ENCODE measurements at places on chromosomes 7 and 10.

GRCh38 chr10:50522908-50523307 is 100.8 kb downstream of the SGMS1 start:
- no peak for DNase-seq

DNA sequence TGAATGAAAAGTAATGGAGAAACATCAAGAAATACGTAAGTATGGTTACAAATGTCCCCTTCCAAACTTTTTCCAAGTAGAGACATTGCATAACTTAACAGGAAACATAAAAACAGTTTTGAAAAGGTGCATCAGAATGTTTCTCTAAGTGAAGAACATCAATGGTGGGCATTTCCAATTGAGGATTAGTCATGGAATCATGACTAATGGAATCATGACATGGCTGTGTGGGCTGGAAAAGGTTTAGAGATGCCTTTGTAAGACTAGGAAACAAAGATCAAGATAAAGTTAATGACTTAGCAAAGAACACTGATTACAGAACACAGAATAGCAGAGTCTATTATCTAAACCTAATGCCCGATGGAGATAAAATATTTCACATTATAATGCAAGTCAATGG is 272.0 kb downstream of the HPSE2 start:
- no peak for DNase-seq

GRCh38 chr7:88665892-88666514 is 93.5 kb upstream of the ZNF804B start:
- DNase-seq, result no peak

GRCh38 chr7:133940368-133940767 is 186.8 kb upstream of the LRGUK start:
- DNase-seq, result no peak

GRCh38 chr10:79029478-79030390 is 39.0 kb upstream of the ZMIZ1 start:
- DNase-seq, result no peak

GRCh38 chr7:31318313-31318712 is 22.2 kb downstream of the NEUROD6 start:
- no peak for DNase-seq

GRCh38 chr10:3054183-3054850 is 13.0 kb upstream of the PFKP start:
- no peak for DNase-seq

GRCh38 chr7:94452239-94452638 is 57.4 kb upstream of the CASD1 start:
- no peak for DNase-seq

GRCh38 chr7:121076350-121077164 is 88.0 kb downstream of the CPED1 start:
- DNase-seq, result no peak

DNA sequence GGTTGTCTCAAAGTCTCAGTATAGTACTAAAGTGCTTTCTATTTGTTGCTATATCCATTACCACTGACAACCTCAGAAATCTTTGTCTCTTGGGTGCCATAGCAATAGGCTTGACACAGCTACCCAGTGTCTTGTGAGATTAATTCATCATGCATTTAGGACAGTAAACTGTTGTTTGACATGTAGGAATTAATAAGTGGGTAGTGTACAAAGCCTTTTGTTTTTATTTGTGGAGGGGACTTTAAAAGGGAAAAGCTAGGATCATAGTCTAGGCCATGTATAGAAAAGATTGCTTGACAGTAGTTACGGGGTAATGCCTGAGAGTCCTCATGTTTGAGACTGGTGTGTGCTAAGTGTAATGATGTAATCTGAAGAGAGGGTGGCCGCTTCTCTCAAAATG is 102.6 kb upstream of the AGR3 start:
- DNase-seq, result no peak

DNA sequence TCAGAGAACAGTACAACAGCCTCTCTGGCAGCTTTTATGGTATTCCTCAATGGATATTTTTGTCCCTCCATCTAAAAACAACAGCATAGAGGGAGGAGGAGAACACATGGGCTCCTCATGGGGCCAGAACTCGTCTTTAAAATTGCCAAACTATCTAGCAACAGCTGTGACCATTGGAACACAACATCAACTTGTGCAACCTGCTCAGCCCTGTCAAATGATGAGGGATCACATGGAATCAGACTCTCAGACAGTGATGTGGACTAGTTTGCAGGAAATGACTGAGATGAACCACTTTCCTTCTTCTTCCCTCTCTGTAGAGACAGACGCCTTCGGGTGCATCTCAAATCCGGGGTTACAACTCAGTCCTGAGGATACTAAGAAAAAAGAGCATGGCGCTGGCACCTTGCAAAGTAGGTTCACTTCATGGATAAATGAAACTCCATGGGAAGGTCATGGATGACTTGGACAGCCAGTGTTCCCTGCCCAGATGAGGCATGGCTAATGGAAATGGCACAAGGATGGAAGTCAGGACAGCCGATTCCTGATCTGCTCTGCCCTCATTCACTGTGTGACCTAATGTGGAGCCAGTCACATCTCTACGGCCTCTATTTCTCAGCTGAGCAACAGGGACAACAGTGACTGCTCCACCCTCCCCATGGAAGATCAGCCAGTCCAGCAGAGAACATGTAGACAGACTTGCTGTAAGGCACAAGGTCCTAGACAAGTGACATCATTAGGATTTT is 24.6 kb upstream of the DGKI start:
- no peak for DNase-seq

- DNase-seq, result no peak
Observed at GRCh38 chr10:131430716-131431412, 119.3 kb upstream of the TCERG1L start.

DNA sequence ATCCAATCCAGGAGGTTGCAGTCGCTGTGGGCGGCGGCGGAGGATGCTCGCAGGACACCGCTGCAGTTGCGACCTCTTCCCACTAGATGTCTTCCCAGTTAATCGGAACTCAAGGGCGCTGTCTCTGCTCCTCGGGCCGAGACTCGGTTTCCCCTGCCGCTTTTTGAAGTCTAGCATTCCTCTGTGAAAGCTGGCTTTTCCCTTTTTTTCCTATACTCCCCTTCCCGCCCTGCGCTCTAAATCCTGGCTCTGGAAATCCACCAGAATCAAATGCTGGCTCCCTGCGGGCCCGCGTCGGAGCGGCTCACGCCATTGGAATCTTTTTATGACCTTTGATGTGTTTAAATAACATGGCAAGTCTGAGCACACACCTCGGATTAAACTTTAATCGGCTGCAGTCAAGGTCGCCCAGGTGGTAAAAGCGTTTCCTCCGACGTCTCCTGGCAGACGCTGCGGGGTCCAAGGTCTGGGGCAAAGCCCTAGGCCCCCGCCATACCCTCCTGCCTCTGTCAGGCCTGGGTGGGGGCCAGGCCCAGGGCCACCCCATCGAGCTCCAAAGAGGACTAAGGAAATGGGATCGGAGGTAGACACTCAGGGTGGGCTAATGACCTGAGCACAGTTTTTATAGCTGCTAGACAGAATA is 10.7 kb upstream of the HOXA13 start:
- no peak for DNase-seq

DNA sequence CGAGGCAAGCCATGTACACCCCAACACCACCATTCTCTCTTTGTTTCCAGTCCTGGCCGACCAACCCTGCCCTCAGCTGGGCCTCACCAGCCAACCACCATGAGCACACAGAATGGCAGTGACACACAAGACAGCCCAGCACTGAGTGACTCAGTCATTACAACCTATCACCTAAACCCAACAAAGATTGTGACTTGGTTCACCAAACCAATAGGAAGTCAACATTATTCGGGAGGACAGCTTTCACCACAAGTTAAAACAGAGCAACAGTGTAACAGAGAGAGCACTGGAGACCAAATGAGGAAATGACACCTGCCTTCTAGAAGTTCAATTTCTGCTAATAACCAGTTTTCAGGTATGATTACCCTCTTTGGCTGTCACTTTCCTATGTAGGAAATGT is 72.1 kb downstream of the DNMBP start:
- DNase-seq, result peak; percentile 22

DNA sequence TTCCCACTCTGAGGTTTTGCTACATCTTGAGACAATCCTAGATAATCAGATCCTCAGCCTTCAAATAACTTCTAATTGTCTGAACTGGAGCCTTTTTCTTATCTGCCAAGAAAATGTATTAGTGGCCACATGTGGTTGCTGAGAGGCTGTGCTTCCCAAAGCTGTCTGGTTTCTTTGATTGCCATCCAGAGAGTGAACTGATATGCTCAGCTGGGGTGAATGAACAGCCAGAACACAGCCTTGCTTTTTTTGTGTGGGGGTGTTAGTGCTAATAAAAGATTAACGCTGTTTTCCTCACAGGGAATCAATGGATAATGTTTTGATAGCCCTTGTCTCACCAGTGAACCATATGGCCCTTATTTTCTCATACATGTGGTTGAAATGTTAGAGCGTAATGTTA is 66.9 kb downstream of the BBS9 start:
- no peak for DNase-seq

GRCh38 chr7:137110535-137110934 is 233.0 kb downstream of the PTN start:
- DNase-seq, result no peak

DNA sequence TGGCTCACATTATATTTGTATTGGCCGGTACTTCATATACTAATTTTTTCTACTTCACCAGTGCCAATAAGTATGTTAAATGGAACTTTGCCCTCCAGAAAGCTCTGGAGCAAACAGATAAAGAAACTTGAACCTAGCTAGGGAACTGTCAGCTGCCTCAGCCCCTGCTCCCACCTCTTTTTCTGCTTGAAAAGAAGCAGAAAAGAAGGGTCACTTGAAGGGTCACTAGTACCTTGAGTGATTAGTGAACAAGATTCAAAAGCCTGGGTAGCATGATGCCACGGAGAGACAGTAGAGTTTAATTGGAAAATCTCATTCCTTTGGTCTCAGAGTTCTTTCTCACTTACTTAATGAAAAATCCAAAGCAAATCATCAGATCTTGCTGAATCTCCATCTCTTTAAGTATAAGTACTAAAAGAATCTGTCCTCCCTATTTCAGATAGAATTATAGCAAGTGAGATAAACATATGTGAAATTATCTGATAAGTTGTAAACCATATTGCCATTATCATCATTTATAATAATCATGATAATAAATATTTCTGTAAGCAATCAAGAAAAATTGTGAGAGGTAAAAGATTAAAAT is 47.7 kb downstream of the PTN start:
- no peak for DNase-seq

GRCh38 chr7:78906735-78907134 is 546.7 kb downstream of the MAGI2 start:
- DNase-seq, result no peak

GRCh38 chr10:66180581-66181318 is 745.1 kb upstream of the LRRTM3 start:
- DNase-seq, result peak; percentile 34

DNA sequence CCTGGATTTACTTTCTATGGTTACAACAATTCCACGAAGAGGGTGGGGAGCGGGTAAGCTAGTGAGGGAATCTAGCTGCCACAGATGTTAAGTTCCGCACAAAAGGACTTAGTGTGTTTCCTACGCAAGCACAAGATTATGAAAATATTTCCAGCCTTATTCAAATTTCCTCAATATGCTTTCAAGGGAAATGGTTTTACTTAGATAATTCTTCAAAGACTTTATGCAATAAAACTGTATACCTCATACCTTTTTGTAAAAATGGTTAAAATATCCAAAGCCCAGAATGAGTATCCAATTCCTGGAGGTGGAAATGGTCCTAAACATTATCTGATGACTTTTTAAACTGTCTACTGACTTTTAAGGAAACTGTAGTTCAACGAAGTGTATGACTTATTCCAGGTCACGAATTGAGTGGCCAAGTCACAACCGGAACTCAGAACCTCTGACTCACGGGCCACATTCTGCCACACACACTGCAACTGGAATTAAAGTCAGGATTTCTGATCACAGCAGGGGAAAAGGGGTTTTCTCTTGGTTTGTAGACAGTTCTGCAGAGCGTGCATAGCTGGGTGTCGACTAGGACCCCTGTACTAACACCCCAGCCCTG is 20.2 kb upstream of the INSIG1 start:
- no peak for DNase-seq

DNA sequence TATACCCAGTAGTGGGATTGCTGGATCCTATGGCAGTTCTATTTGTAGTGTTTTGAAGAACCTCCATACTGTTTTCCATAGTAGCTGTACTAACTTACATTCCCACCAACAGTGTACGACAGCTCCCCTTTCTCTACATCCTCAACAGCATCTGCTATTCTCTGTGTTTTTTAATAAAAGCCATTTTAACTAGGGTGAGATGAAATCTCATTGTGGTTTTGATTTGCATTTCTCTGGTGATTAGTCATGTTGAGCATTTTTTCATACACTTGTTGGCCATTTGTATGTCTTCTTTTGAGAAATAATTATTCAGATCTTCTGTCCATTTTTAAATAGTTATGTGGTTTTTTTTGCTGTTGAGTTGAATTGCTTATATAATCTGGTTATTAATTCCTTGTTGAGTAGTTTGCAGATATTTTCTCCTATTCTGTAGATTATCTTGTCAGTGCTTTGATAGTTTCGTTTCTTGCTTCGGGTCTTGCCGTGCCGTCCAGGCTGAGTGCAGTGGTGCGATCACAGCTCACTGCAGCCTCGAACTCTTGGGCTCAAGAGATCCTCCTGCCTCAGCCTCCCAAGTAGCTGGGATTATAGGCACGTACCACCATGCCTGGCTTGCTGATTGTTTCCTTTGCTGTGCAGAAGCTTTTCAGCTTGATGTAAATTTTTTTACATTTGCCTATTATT is 12.0 kb downstream of the MTG1 start:
- no peak for DNase-seq

GRCh38 chr7:124790645-124791044 is 25.1 kb upstream of the GPR37 start:
- no peak for DNase-seq

GRCh38 chr7:101843293-101844271 is 26.2 kb downstream of the CUX1 start:
- DNase-seq, result no peak

GRCh38 chr10:87771871-87772500 is 46.0 kb downstream of the ATAD1 start:
- no peak for DNase-seq

GRCh38 chr7:18468795-18469194 is 26.8 kb upstream of the HDAC9 start:
- DNase-seq, result no peak

DNA sequence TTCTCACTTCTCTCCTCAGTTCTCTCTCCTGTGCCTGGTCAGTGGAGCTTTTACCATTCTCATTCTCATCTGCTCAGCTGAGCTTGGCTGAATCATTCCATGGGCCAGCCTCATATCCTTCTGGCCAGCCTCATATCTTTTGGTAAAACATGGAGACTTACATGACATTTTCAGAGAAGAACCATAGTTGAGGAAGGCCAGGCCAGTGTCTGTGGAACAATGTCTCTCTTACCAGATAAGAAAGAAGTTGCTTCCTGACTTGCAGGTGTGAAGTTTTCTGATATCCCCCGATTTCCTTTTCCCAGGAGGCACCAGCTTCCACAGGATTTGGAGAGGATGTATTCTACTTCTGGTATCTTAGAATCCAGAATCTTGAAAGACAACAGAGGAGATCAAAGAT is 24.7 kb downstream of the ST7 start:
- no peak for DNase-seq

- no peak for DNase-seq
Observed at GRCh38 chr7:214410-215212, 22.2 kb downstream of the FAM20C start.

GRCh38 chr10:19310066-19310465 is 261.5 kb downstream of the MALRD1 start:
- DNase-seq, result no peak
